ENCODE measurements at places on chromosomes 2 and 18.

DNA sequence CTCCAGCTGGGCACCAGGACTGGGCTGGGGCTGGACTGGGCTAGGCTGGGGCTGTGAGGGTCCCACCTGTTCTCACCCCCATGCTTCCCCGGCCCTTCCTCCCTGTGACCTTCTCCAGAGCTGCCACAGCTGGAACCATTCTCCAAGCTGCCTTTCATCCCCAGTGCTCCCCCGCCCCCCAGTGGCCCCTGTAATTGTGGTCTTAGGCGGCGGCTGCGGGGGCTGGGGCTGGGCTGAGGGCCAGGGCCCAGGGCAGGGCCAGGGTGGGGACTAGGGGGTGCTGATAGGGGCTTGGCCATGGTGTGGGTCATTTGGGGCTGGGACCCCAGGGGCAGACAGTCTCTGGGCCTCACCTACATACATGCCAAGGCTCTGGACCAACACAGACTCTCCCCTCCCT lies 2.8 kb upstream of the WNT10A start:
- no peak for DNase-seq

DNA sequence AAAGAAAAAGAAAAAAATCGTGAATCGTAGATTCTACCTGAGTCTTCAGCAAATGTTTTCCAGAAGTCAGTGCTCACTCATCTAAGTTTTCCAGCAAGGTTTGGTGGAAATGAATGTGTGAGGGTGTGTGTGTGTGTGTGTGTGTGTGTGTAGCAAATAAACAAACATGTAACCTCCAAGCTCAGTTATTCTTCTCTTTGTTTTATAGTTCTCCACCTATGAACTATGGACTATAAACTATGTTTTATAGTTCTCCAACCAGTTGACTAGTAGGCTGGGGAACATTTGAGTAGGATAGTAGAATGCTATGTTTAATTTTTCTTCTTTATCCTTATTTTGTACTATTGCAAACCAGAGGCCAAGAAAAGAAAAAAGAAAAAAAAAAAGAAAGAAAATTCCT lies 44.6 kb upstream of the SERPINE2 start:
- no peak for DNase-seq

- peak; percentile 67 for DNase-seq
Observed at GRCh38 chr2:238939074-238939473, 91.2 kb downstream of the TWIST2 start.

- DNase-seq = peak; percentile 32
Observed at GRCh38 chr18:11514267-11514666, 95.1 kb upstream of the SLC35G4 start.

DNA sequence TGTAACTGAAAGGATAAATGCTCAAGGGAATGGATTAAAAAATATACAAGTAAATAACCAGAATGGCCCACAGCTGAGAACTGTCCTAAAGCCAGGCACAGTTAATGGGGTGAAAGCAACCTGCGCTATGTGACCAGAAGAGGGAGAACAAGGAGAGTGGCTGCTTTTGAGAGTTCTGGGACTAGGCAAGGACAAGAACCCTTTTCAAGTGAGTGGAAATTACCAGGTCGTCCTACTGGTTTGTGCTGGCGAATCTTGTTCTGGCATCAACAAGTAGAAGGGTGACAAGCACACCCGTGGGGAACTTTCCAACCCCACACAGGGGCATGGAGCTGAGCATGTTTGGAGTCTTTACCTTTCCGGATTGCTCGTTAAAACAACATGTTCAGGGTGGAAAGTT lies 82.8 kb downstream of the TMEM17 start:
- no peak for DNase-seq

GRCh38 chr2:173134703-173135102 lies 59.1 kb downstream of the MAP3K20 start:
- no peak for DNase-seq

DNA sequence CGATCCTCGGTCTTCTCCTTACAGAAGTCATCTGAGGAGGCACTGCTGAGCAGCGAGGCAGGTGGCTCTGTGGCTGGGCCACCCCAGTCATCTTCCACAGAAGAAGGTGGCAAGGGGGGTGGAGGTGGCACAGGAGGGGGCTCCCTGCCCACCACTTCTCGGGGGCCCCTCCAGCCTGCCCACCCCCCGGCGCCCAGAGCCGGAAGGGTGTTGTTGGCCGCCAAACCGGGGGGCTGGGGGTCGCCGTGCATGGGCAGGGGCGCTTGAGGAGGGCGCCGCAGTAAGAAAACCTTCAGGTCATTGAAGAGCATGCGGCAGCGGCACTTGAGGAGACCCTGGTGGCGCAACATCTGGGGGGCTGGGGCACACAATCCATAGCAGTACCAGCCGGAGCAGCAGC lies 2.5 kb downstream of the MARCHF4 start:
- no peak for DNase-seq

DNA sequence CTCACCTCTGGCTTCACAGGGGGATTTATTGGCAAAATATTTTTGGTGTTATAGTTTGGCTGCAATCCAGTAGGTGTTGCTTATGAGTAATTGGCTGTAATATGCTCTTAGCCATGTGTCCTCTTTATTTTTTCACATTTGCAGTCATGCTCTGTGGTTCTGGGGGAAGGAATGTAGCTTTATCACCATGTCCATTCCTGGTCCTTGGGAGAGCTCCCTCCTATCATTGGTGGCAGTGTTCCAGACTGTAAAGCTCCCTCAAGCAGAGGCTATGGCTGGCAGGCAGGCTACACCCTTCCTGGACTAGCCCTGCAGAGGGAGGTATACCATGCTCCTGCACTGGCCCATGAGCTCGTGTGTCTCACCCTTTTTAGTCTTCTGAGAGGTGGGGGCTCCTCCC lies 120.0 kb upstream of the FSIP2 start:
- DNase-seq = no peak

GRCh38 chr2:239371726-239372686 lies 28.8 kb downstream of the HDAC4 start:
- DNase-seq = no peak

DNA sequence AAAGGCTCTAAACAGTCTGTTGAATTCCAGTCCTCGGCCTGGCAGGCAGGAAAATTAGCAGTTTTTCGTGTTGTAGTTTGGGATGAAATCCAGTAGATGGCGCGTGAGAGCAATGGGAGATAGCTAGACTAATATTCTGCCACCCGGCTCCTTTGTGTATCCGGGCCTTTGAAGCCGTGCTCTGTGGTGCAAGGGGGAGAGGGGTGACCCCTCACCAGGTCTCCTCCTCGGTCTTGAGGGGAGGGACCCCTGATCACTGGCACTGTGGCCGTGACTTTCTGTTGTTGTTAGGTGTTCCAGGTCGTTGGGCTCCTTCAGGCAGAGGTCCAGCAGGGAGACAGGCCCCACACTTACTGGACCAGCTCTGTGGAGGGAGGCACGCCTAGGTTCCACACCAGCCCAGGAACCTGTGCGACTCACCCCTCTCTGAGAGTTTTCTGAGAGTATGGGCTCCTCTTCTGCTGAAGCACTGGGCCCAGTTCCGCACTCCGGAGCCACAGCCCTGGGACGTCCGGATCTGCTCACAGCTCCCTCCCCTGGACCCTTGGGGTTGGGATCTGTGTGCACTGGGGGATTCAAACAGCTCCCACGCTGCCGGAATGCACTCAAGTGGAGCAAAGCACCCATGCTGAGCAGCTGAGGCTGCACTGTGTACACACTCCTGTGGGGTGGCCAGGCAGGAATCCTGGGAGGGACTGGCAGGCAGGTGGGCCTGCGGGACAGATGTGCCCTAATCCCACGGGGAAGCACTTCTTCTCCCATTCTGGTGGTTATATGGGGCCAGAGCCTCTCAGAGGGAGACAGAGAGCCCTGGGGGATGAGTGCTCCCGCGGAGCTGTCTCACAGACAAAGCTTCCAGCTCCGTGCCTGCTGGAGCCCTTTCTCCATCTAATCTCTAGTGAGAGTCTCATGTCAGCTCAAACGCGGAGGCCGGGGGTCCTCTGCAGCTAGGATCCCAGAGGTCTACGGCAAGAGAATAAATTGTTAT lies 8.8 kb downstream of the GKN2 start:
- peak; percentile 81 for DNase-seq

All from AG08395 (cell line).